ENCODE measurements at places on chromosomes 12 and 14.

DNA sequence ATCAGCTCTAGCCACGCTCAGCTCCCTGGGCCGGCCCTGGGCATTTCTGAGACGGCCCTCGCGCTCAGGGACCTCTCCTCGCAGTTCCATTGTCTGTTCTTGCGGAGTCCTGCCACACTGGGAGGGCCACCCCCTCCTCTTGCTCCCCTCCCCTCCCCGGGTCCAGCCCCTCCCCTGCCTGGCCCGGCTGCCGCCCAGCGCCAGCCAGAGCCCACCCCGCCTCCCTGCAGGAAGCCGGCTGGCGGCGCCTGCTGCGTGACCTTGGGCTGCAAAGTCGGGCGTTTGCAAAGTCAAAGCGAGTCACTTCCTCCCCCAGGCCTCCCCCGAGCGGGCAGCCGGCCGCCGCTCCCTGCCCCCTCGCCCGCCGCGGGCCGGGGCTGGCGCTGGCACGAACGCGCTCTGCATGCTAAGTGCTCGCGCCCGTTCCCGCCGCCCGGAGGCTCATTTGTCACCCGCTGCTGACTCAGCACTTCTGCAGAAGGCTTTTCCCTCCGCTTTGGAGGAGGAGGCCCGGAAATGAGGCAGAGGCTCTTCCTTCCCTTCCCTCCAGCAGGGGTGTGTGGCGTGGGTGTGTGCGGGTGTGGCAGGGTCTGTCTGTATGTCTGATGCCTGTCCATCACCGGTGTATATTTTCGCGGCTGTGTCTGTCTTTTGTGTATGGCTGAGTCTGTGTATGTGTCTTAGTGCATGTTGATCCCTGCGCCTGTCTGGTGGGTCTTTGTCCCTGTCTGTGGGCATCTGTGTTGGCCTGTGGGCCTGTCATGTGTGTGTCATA is 72.0 kb downstream of the IRF2BPL start:
- DNase-seq = peak; percentile 87

- no peak for DNase-seq
Observed at GRCh38 chr14:33061667-33062325, 123.1 kb downstream of the NPAS3 start.

DNA sequence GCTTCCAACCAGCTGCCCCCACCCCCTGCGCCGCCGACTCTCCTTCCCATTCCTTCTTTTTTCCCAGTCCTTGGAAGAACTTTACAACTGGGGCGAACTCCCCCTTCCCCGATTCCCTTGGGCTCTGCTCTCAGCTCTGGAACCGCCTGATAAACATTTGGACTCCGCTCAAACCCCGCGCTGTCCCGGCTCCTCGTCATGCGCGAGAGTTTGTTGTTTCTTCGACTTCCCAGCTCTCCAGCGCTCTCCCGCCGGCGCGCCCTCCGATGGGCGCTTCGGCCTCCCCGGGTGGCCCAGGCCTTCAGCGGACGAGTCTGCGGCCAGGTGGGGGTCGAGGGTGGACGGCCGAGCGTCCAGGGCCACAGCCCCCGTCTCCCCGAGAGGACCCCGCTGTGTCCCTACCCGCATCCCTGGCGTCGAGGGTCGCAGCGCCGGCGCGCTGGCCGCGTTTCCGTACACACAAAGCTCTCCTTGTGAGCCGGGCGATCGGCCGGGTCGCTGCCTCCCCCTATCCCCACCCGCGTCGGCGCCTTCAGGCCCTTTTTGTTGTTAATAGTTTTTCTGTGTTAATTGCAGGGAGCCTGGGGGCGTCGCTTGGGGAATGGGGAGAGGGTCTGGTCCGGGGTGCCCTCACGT is 847 bp downstream of the MMP14 start:
- DNase-seq = no peak

GRCh38 chr12:109604132-109604585 is 30.6 kb downstream of the MVK start:
- DNase-seq = no peak

- no peak for DNase-seq
Observed at GRCh38 chr12:29730481-29730880, 53.3 kb downstream of the TMTC1 start.
